ENCODE measurements at places on chromosomes 16 and 17.
A peak's percentile ranks its signal among the peaks of the same experiment; 100 is the strongest.

- DNase-seq, result no peak
Measured at GRCh38 chr16:78493573-78493972, 394.1 kb downstream of the WWOX start.

DNA sequence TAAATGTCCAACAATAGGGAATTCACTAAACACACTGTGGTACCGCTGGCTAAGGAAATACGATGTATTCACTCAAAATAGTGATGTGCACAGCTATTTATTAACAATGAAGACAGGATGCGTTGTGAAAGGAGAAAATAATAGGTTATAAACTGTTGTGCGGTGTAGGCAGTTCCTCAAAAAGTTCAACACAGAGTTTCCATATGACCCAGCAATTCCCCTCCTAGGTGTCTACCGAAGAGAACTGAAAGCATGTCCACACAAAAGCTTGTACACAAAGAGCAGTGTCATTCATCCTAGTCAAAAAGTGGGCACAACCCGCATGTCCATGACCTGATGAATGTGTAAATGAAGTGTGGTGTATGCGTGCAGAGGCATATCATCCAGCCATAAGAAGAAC, 1.2 kb upstream of the CES1 start:
- DNase-seq, result no peak

DNA sequence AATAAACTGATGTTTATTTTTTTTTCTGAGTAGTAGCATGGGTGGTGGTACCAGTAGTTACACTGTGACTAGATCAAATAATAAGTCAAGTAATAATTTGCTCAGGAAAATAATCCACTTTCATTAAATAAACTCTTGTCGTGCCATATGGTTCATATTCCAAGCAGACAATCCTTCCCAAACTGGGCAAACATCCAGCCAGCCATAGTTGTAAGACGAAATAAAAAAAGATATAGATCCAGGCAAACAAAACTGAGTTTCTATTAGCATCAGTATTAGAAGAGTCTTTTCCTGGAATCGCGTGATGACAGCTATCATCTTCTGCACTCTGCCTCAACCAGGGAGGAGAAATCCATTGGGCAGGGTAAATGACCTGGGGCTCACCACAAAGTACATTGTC, 508.4 kb upstream of the GOT2 start:
- DNase-seq, result no peak

- DNase-seq, result no peak
Measured at GRCh38 chr17:34619687-34620217, 40.4 kb downstream of the TMEM132E start.

- DNase-seq, result no peak
Measured at GRCh38 chr16:20259541-20259940, 67.8 kb downstream of the GP2 start.

- DNase-seq, result peak; percentile 46
Measured at GRCh38 chr17:66304304-66305174, 2.1 kb downstream of the PRKCA start.

DNA sequence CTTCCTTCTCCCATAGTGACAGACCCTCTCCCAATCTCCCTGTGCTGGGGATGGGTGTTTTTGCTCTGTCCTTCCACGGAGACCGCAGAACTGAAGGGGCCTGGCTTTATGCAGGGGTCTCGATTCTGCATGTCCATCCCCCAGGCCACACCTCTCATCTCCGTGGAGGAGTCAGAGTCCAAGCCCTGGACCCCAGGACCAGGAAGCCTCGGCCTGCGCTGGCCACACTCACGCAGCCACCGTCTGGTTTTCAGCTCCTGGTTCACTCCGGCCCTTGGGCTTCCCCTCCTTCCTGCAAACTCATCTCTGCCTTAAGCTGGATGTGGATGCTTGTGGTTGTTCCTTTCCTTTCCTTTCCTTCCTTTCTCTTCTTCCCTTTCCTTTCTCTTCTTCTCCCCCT, 90.8 kb downstream of the MGAT5B start:
- no peak for DNase-seq

DNA sequence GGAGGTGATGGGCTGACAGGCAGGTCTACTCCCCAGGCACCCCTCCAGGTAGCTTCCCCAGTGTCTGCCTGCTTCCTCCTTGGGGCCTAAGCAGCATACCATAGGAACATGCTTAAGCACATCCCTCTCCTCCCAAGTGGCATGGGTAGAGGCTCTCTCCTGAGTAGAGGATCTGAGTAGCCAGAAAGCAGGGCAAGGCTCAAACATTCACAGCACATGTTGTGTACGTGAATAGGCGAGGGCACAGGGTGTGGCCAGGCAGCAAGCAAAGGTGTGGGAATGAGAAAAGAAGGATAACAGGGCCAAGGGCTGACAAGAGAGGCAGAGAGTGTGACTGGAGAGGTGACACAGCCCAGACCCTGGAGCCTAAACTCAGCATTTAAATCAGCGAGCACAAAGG, 29.7 kb upstream of the GFOD2 start:
- no peak for DNase-seq

- no peak for DNase-seq
Measured at GRCh38 chr17:55730808-55731207, 8.1 kb upstream of the TMEM100 start.

DNA sequence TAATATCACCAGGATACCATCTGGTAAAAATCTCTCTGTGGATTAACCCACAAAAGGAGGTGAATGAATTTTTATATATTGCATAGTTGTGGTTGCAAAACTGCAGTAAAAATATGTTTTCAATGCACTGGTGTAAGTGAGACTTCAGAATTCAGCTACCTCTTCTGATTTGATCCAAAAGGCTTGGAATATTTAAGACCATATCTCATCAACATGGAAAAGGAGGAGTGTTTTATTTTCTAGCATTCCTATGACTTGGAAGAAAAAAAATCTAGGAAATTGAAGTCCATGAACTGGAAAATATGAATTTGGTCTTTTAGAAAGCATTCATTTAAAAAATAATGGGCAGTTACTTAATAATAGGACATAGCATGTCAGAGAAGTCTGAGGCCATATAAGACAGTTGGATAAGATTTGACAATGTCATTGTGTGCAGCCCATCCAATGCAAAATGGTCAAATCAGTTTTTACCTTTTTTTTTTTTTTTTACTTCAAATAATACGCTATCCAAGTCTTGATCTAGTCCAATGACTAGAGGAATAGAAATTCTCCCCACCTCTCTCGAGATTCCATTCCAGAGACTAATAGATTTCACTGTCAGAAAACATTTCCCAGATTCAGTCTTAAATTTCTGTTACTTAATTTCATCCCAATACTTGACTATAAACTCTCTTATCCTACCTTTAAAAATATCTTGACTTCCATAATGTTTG, 364.9 kb upstream of the PMFBP1 start:
- no peak for DNase-seq

- DNase-seq, result no peak
Measured at GRCh38 chr16:12145918-12146317, 169.4 kb downstream of the SNX29 start.

- no peak for DNase-seq
Measured at GRCh38 chr17:73359987-73360410, 48.2 kb upstream of the CDC42EP4 start.

GRCh38 chr17:1743088-1743439, 393 bp downstream of the SERPINF2 start:
- DNase-seq, result no peak

- no peak for DNase-seq
Measured at GRCh38 chr17:6163612-6164333, 93.6 kb downstream of the WSCD1 start.

DNA sequence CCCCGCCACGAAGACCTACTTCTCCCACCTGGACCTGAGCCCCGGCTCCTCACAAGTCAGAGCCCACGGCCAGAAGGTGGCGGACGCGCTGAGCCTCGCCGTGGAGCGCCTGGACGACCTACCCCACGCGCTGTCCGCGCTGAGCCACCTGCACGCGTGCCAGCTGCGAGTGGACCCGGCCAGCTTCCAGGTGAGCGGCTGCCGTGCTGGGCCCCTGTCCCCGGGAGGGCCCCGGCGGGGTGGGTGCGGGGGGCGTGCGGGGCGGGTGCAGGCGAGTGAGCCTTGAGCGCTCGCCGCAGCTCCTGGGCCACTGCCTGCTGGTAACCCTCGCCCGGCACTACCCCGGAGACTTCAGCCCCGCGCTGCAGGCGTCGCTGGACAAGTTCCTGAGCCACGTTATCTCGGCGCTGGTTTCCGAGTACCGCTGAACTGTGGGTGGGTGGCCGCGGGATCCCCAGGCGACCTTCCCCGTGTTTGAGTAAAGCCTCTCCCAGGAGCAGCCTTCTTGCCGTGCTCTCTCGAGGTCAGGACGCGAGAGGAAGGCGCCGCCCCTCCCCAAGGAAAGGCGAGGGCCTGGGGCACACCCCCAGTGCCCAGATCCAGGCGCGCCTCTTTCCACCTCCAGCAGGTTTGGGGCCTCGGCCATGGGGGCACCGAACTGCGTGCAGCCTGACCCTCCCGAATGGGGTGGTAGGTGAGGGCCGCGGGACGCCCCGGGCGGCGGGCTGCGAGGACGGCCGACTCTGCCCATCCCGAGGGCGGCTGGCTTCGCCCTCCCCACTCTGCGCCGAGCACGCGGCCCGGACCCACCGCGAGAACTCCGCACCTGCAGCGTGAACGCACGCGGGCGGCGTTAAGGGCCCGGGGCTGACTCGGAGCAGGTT, 664 bp downstream of the HBQ1 start:
- DNase-seq, result peak; percentile 81

GRCh38 chr17:9427465-9428315, 147.9 kb downstream of the STX8 start:
- DNase-seq, result no peak

DNA sequence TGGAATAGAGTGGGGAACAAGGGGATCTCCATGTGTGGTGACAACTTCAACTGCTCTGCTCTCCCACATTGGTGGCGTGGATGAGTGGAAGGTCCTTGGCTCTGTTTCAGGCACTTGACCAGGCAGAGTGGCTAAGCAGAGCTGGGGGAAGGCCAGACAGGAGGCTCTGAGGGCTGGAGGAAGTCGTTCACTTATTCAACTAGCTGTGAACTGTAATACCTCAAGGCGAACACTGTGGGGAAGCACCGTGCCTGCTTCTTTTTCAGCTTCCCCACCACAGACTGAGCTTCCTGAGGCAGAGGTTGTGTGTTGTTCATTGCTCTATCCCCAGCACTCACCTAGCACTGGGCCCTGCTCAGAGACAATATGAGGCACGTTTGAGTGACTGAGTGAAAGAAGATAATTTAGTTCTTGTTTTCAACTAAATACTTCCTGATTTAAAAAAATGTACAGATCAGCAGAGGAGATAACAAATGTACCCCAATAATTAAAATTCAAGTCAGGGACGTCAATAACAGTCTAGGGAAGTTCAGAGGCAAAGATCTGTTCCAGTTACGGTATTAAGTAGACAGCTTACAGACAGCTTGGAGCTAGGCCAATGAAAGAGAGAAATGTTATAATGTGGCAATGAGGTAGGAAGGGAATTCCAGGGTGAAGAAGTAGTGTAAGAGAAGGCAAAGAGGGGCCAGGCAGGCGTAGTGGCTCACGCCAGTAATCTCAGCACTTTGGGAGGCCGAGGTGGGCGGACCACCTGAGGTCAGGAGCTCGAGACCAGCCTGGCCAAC, 34.7 kb downstream of the MYO18A start:
- peak; percentile 82 for DNase-seq

GRCh38 chr16:20424129-20424866, 15.0 kb downstream of the ACSM5 start:
- no peak for DNase-seq

DNA sequence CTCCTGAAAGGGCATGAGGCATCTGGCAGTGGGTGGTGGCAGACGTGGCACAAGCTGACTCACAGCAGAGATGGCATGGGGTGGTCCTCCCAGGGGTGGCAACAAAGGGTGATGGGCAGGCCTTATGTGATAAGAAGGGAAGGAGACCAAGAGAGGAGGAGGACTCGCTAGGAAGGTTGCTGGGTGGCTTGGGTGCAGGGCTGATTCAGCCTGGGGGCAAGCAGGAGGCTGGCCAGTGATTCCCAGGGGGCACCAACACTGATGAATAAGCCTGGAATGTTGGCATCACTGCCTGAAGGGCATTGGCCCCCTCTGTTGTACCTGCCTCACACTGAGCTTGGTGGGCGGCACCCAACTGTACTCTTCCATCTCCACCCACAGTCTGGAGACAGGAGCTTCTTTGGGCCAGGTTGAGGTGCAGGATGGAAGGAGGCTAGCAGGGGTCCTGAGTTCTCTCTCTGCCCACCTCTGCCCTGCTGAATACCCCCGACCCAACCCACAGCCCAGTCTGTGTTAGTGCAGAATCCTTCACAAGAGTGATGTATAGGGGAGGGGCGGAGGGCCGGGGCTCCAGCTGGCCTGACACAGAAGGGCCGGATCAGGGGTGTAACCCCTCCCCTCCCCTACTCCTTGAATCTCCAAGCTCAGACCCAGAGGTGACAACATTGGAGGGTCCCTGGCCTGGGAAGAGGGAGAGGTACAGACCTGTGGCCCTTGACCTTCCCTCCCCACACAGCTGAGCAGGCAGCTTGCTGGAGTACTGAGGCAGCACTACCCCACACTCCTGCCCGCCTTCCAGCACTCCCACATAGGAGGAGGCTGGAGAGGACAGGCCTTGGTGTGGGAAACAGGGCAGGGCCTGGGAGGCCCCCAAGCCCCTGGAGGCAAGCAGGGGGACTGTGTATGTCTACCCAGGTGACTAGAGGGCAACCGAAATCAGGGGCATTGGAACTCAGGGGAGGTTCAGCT, 2.6 kb downstream of the STAC2 start:
- DNase-seq, result no peak

DNA sequence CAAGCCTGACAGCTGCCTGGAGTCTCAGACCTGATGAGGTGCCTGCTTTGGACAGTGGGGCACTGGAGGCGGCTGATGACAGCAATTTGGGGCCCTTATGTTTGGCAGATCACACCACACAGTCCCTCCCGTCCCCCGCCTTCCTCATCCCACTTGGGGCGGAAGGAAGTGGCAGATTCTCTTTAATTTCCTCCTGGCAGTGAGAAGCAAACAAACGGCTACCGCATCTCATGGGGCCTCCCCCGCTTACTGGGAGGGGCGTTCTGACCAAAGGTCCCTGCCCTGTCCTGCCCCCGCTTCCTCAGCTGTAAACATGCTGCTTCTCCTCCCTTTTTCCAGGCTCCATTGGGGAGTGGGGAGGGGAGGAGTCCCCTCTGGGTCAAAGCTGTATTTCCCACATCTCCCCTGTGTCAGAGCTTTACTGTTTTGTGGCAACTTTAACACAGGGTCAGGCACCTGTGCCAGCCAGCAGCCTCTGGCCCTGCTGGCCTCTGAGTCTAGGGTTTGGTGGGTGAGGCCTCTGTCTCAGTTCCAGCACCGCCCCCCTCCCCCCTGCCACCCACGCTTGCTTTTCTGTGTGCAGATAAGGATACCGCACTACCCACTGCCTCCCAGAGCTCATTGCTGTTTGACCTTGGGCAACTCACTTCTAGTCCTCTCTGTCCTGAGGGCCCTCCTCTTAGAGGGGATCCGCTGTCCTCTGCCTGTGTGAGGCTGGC, 5.4 kb upstream of the NFATC3 start:
- DNase-seq, result peak; percentile 86
